Fibroblast of skin of back (primary cell): ENCODE measurements at places on chromosomes 5 and 9.

DNA sequence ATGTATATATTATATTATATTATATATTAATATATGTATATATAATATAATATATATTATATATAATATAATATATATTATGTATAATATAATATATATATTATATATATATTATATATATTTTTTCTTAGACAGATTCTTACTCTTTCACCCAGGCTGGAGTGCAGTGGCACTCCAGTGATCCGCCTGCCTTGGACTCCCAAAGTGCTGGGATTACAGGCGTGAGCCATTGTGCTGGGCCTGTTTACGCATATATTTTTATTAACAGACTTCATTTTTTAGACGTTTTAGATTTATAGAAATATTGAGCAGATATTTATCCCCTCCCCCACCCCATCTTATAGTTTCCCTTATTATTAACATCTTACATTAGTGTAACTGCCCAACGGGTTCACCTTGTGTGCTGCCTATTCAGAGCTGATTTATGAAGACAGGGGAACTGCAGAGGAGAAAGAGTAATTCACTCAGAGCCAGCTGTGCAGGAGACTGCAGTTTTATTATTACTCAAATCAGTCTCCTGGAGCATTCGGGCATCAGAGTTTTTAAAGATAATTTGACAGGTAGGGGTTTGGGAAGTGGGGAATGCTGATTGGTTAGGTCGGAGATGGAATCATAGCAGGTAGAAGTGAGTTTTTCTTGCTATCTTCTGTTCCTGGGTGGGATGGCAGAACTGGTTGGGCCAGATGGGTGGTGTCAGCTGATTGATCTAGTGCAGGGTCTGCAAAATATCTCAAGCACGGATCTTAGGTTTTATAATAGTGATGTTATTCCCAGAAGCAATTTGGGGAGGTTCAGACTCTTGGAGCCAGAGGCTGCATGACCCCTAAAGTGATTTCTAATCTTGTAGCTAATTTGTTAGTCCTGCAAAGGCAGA is 93.4 kb downstream of the UNC13B start:
- no peak for DNase-seq

DNA sequence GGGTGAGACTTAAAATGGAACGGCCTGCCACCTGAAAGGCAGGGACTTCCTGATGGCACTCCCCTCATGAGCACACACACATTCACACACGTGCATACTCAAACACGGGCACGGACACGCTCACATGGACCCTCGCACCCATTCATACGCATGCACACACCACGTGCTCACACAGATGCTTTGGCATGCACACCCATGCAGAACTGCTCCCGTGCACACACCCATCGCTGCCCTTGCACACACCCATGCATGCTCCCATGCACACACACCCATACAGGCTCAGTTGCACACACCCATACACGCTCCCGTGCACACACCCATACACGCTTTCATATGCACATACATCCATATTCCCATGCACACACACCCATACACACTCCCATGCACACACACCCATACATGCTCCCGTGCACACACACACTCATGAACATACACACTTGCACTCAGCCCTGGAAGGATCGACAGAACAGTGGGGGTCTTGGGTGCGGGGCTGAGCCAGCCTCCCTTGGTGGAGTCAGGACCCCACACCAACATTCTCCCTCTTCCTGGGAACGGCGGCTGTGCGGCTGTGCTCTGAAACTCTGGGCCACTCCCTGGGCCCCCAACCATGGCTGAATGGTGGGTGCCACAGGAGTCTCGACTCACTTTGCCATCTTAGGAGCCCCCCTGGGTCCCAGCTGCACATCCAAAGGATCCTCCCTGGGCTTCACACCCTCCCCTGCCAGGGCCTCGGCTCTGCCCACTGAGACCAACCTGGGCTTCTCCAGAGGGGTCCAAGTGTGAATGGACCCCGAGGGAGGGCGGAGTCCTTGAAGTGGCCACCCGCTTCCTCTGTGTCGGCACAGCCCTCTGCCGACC is 115.2 kb downstream of the RXRA start:
- no peak for DNase-seq

GRCh38 chr5:117863586-117864296 is 1124.6 kb downstream of the DTWD2 start:
- DNase-seq, result no peak

GRCh38 chr5:32498484-32498883 is 53.9 kb upstream of the ZFR start:
- DNase-seq, result no peak

GRCh38 chr9:112207451-112207850 is 32.4 kb upstream of the SUSD1 start:
- DNase-seq, result no peak
